Stimulated activated CD8-positive, alpha-beta memory T cell treated with anti-CD3 and anti-CD28 coated beads, Interleukin-2, amount 100 ng/mL, for 1 hour (primary cell): ENCODE measurements at places on chromosomes 12 and 14.

DNA sequence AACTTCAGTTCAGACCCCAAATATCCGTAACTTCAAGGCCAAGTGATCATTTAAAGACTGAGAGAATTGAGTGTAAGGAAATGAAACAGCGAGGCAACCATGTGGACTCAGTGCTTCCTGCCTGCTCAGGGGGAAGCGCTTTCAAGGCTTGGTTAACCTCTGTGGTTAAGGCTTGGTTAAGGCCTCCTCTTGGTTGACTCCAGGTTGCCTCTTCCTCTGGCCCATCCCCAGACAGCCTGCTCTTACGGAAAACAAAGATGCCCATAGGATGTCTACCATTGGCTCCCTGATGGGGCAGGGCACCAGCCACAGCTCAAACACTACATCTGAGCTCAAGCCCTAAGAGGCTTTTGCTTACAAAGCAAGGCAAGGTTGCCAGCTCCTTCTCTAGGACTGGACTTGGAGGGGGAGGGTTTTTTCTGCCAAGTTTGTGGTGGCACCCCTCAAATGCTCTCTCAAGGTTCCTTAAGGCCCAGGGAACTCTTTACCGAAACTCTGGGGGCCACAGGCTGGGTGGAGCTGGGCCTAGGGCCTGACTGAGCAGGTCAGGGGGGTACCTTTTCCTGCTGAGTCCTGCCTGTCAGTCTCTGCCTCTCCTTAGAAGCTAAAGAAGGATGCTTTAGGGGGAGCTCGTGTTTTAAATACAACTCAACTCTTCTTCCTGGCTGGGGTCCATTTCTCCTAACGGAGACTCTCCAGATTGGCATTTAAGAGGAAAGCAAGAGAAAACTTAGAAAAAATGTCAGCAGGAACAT lies 13.7 kb downstream of the COL2A1 start:
- DNase-seq: no peak

GRCh38 chr14:70789361-70789760 lies 20.0 kb downstream of the MAP3K9 start:
- no peak for DNase-seq

DNA sequence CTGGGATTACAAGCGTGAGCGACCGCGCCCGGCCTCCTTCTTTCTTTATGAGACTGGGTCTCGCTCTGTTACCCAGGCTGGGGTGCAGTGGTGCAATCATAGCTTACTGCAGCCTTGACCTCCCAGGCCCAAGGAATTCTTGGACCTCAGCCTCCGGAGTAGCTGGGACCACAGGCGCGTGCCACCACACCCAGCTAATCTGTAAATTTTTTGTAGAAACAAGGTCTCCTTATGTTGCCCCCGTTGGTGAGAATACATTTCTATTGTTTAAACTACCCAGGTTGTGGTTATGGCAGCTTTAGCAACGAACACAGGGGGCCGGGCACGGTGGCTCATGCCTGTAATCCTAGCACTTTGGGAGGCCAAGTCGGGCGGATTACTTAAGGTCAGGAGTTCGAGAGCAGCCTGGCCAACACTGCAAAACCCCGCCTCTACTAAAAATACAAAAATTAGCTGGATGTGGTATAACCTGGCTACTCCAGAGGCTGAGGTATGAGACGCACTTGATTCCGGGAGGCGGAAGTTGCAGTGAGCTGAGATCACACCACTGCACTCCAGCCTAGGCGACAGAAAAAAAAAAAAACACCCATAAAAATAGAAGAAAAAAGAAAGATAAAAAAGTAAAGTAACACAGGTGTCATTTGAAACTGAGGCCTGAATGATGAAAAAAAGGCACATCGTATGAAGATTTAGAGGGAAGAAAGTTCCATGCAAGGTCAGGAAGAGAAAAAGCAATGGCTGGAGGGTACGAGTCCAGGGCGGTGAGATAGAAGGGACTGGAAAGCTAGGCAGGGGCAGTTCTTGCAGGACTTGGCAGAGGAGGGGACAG lies 977 bp upstream of the TMEM120B start:
- DNase-seq: no peak

DNA sequence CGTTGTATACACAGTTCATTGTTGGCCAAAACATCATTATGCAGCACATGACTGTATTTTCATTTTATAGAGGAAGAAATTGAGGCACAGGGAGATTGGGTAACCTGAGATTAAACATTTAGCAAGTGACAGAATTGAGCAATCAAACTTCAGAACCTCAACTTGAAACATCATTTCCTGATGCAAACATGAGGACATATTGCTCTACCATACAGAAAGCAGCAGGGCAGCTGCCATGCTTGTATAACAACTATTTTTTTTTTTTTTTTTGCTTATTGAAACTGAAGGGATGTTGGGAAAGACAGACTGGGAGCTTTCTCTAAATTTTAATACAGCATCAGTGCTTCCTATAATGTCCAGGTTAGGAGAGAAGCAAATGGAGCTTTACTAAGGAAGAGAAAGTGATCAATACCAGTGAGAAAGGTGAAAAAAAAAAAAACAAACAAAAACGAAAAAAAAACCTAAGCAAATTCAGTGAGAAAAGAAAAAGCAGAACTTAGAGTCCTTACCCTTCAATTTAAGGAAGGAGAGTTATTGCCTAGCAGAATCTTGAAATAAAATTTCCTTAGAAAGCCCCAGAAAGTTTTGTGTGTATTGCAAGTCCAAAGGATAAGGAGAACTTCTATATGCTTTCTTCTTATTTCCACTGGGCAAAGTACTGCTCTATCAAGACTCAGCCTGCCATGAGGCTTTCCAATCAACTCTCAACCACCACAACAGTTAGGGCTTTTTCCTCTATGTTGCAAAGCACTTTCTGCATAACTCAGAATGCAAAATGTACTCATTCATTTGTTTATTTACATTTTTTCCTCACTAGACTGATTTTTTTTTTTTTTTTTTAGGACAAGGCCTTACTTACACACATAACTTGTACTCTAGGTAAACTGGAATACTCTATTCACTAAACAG lies 21.6 kb downstream of the BTG1 start:
- no peak for DNase-seq

- DNase-seq: peak; percentile 27
These were observed at the start of gene ITPK1 for GRCh38 chr14:93115821-93116675. Gene ITPK1, minus strand, starts transcription at chr14:93115925. Its CDS starts 762 bp downstream, at chr14:93115163.

DNA sequence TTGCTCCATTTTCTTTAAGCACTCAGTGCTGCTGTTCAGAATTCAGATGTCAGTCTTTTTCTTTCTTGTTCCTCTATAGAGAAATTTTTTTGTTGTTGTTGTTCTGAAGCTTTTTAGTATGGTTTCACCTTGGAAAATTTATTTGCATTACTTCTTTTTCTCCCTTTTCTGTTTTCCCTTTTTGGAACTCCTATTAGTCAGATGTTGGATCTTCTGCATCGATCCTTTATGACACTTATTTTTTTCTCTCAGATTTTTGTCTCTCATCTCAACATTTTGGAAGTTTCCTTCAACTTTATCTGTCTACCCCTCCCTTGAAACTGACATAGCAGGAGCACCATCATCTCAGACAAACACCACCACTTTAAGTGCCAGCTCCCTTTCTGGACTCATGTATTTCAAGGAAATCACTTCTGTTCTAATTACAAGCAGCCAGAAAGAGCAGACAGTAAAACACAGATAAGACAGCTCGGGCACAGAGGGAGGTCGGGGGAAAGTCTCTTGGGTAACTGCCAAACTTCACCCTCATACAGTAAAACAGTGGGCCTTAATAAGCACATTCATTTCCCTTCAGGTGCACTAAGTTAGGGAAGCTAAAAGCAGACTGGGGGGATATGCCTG lies 222.7 kb upstream of the PLXNC1 start:
- no peak for DNase-seq

DNA sequence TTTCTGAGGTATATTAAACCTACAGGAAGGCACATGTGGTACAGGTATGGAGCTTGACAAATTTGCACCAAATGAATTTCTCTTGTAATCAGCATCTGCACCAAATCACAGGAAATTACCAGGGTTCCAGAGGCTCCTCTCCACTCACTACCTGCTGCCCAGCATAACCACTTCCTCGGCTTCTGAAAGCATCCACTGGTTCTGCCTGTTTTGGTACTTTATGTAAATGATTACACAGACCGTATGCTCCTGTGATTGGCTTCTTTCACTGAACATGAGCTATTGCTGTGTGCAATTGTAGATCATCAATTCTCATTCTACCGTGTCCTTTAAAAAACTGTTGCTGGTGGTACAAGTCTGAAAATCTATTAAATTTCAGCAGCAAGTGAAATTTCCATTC lies 522.1 kb downstream of the TMEM132D start:
- DNase-seq: no peak

- DNase-seq: no peak
These were observed 1.1 kb downstream of the KITLG start for GRCh38 chr12:88579161-88579517.

- no peak for DNase-seq
These were observed 1168.5 kb upstream of the FLRT2 start for GRCh38 chr14:84361476-84361875.

GRCh38 chr14:34179727-34180126 lies 228.9 kb upstream of the EGLN3 start:
- no peak for DNase-seq

DNA sequence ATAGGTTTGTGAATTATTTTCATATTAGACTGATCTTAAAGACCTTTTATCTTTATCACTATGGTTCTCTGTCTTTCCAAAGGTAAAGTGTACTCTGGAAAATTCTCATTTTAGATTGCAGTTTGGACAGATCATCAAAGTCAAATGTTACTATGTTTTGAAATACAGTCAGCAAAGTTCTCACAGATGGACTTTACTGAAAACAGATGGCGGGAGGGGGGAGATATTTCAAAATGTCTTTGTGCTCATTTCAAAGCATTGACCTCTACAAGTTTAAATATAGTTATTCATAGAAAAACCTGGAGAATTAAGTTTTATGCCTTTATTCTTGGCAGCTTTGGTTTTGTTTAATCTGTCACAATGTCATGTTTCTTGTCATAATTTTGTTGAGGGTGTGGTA lies 51.8 kb upstream of the LRTM2 start:
- DNase-seq: no peak

- DNase-seq: no peak
These were observed 5.7 kb downstream of the KRT73 start for GRCh38 chr12:52612431-52613383.

GRCh38 chr14:59882957-59883356 lies 12.4 kb upstream of the RTN1 start:
- DNase-seq: no peak

DNA sequence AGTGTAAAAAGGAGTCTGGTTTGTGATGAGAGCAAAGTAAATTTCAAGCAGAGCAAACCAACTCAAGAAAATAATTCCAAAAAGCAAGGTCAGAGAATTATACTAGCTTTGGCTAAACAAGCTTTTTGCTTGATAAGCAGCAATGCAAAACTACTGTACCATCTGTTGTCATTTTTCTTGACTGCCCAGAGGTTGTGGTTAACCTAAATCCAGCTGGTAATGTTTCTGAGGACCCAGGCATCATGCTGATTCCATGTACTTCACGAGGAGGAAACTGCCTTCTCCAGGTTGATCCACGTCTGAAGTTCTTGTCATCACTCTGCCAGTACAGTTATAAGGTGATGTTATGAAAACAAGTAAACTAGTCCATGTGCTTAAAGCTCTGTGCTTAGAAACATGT lies 185.2 kb downstream of the ACSS3 start:
- DNase-seq: no peak

DNA sequence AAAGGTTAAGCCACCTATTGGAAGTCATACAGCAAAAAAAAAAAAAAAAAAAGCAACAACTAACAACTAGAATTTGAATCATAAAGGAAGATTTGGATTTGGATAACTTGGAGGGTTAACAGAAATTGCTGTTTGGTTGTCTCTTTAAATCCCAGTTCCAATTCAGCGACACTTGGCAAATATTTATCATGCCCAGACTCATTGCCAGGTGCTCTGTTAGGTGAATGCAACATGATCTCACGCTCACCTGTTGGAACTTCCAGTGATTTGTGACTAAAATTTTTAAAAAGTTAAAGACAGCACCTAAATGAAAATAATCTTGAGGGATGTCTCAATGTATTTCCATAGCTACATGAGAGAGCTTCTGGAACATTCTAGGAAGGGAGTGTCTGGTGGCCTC lies 103.7 kb downstream of the TBX3 start:
- no peak for DNase-seq

DNA sequence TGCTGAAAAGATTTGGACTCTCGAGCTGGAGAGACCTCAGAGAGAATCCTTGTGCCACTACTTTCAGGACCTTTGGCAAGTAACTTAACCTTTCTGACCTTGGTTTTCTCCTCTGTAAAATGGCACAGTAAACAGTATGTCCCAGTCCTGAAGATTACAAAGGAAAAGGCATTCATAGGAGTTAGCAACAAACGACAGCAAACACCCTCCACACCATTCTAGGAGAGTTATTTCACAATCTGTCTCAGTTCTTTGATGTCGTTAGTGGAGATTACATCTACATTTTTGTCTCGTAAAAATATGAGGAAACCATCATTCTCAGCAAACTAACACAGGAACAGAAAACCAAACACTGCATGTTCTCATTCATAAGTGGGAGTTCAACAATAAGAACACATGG lies 205.7 kb downstream of the ITPR2 start:
- DNase-seq: no peak

DNA sequence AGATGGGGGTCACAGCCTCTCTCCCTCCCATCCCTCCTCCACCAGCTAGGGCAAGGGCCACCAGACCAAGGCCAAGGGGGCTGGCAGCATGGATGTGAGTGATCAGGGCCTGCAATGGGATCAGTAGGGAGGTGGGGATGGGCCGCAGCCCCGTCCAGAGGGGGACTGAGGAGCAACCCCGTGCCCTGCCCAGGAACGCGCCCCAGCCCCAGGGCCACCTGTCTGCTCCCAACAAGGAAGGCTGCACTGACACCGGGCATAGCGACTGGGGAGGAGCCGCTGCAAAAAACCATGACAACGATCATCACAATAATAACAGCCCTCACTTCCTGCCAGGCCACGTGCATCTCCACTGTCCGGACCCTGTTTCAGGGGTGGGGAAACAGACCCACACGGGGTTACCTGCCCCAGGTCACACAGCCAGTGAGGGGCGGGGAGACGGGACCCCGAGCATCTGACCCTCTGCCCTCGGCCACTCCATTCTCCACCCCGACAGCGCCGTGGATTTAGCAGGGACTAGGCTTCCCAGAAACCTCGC lies 24.3 kb downstream of the NCOR2 start:
- no peak for DNase-seq

GRCh38 chr12:111428081-111428727 lies 22.5 kb downstream of the SH2B3 start:
- no peak for DNase-seq

DNA sequence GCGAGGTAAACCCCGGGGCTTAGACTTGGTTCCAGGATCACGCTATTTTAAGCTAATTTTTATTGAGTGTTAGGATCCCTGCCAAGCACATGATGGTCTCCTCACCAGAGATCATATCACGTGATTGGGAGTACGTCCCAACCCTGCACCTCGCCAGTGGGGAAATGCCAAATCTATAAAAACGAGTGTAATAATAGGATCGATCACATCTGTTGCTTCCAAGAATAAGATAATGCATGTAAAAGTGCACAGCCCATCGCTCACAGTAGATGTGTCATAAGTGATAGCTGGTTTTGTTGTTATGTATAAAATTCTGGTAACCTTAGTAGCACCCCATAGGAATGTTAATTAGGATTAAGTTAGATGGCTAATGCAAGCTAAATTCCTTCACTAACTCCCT lies 581.0 kb upstream of the TMEM132C start:
- no peak for DNase-seq
